ENCODE measurements at places on chromosomes 13 and 19.

- DNase-seq = no peak
These were observed 36.5 kb upstream of the CLDN10 start for GRCh38 chr13:95516021-95516420.

GRCh38 chr19:50178859-50179537, 15.9 kb upstream of the IZUMO2 start:
- DNase-seq = no peak

DNA sequence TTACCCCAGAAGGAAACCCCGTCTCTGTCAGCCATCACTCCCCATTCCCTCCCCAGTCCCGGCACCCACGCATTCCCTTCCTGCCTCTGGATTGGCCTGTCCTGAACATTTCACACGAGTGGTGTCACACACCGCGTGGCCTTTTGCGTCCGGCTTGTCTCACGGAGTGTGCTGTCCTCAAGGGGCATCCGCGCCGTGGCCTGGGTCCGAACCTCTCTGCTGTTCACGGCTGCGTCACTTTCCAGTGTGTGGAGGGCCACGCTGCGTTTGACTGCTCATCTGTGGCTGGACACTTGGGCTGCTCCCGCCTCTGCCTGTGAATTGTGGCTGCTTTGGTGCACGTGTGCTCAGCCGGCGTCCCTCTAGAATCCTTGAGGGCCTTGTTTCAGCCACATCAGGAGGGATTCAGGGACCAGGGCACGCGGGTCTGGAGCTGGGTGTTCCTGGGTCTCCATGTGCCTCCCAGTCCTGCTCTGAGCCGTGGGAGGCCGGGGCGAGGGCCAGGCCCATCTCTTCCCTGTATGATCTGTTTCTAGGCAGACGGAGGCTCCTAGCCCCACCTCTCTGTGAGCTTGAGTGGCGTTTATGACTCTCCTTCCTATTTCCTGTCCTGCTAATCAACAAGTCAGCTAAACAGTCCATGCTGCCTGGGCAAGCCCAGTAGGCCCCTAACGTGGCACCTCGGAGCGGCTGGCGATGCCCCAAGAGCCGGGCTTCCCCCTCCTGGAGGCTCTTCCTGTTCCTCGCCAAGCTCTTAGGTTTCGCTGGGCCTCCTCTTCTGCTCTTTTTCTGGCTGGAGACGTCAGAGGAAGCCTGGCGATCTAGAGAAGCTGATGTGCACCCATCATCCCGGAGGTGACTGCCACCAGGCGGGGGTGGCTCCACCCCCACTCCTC, 8.1 kb downstream of the STK11 start:
- no peak for DNase-seq

DNA sequence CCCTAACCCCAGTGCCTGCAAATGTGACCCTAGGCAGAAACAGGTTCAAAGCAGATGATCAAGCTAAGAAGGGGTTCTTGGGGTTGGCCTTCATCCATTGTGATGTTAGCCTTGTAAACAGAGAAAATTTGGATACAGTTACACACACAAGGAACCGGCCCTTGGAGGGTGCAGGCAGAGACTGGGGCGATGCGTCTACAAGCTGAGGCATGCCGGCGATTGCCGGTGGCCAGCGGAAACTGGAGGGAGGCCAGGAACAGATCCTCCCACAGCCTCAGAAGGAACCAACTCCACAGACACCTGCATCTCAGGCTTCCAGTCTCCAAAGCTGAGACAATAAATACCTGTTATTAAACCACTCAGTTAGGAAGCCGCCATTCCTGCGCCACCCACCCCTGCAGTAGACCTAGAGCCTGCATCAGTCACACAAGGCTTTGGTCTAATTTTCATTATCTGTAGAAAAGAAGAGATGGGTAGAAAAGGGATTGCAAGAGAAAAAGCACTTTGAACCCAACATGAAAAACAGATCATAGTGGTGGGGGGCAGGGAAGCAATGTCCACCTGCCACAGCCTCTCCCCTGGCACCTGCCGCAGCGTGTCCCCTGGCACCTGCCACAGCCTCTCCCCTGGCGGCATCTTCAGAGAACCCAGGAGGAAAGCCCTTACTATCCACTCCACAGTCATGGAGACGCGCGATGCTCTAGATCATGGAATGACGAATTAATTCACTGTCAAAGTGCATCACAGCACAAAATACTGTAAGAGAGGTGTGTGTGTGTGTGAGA, 119.7 kb upstream of the SOX1 start:
- no peak for DNase-seq

DNA sequence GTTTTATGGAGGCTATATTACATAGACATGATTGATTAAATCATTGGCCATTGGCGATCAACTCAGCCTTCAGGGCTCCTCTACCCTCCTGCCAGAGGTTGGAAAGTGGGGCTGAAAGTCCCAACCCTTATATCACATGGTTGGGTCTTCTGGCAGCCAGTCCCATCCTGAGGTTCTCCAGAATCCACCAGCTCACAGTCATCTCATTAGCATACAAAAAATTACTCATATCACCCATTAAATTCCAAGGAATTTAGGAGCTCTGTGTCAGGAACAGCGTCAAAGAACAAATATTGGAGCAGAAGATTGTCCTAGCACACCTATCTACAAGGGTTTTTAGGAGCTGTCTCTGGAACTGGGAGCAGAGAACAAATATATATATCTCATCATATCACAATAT, 39.4 kb upstream of the FARP1 start:
- DNase-seq = no peak

DNA sequence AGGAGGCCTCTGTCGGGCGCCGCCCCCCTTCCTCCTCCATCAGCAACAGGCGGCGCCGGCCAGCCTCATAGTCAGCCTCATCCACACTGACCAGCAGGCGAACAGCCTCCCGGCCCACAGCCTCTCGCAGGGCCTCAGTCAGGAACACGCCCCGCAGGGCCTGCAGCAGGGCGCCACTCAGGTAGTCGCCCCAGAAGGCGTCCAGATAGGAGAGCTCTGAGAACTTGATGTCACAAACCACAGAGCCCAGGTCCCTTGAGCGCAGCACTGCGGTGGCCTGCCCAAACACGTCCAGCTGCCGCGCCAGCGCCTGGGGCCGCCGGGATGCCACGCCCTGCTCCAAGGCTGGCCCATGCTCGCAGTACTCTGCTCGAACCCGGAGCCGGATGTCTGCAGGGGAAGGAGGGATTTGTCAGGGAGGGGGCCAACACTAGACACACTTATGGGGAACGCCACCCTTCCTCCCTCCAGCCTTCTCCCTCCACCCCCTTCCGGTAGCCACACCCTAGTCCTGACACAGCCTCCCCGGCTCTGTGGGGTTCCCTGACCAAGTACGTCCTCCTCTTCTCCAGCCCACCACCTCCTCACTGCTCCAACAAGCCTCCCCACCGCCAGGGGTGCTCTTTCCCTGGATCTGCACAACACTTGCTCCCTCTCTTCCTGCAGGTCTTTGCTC, 17.9 kb downstream of the DEDD2 start:
- DNase-seq = no peak

- no peak for DNase-seq
These were observed 888 bp downstream of the NOTCH3 start for GRCh38 chr19:15199661-15200552.
